ENCODE measurements at places on chromosomes 16 and 17.

- no peak for DNase-seq
Observed at GRCh38 chr17:28749516-28750177, 5.8 kb downstream of the TRAF4 start.

DNA sequence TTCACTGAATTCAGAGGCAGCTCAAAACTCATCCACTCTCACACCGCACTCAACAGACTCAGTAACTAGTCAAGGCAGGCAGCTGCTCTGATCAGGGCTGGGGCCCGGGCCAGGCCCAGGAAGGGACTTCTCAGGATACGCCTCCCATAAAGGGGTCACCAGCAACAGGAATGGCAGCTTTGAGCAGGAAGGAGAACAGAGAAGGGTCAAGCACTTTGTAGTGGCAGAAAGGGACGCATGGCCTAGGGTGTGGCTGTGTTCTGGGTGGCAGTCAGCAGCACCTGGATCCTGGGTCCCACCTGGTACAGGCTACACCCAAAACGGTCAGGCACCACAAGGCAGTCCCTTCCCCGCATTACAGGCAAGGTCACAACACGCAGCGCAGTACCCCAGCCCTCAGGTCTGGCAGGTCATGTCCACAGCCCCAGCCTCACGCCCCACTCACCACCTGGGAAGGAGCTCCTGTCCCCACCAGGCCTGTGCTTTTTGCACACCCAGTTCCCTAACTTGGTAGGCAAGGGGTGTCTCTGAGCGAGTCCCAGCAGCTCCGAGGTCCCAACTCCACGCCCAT is 99.7 kb downstream of the ZNF778 start:
- no peak for DNase-seq

DNA sequence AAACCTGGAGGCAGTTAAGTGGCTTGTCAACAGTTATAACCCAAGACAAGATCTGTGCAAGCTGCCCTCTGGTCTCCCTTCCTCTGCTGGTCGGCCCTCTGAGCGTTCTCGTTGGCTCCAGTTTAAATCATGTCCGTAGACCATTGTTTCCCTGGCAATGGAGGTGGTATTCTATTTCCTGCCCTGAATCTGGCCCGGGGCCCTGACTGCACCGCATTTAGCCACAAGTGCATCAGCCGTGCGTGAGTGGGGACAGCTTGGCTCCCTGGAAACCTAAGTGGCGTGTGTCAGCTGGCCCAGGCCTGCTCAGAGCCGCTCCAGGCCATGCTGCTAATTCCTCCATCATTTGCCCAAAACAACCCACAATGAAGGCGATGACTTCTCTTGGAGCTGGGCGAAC is 15.0 kb upstream of the MYLK3 start:
- no peak for DNase-seq

- peak; percentile 18 for DNase-seq
Observed at GRCh38 chr16:68995011-68995504, 110.4 kb upstream of the HAS3 start.

- DNase-seq: no peak
Observed at GRCh38 chr16:67726106-67727034, 7.3 kb upstream of the GFOD2 start.

DNA sequence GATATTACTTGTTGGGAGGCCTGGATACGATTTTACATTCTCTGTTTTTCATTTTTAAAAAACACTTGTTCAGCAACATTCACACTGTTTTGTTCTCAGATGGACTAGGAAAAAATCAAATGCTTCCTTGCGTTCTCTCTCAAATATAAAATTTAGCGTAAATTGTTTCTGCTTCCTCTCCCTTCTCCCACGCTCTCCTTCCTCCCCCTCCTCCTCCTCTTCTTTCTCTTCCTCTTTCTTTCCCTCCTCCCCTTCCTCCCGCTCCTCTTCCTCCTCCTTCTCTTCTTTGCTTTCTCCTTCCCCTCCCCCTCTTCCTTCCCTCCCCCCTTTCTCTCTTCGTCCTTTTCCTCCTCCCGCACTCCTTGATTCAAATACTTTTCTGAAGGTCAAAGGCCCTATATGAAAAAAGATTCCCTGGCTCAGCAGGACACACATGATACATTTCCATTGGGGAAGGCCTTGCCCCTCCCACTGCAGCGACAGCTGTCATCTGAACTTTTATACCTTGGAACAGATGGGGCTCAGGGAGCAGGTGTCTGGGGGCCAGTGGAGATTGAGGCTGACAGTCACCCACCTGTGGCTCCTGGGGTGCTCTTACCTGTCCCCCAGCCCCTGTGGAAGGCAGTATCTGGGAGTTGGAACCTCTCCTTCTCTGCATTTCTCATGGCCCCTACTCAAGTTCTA is 99.4 kb upstream of the SDK2 start:
- DNase-seq: peak; percentile 19

- peak; percentile 36 for DNase-seq
Observed at GRCh38 chr17:54992797-54993639, 24.5 kb downstream of the STXBP4 start.

DNA sequence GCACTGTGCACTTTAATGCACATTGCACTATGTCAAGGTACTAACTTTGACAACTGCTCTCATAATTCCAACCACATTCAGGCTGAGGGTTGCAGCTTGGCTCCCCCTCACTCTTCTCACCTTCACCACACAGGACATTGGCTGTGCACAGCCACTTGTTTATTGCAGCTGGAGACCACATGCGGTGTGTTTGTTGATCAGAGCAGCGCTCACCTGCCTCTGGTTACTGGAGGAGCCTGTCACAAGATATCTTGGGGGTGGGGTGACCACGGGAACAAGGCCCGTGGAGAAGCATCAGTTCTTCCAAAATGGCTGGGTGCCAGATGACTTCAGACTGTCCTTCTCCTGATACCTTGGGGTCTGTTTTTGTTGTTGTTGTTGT is 10.6 kb upstream of the CCL5 start:
- DNase-seq: no peak

DNA sequence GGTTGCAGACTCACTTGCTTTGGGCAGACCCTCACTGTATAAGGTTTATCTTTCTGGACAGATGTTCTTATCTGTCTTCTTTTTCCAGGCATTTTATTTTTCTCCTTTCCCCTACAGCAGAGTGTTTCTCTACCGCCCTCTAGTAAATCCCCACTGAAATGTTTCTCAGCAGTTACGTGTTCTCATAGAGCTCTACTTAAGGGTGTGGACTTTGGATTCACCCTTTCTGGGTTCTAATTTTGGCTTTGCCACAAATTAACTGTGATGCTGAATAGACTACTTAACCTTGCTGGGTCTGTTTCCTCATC is 2.0 kb downstream of the ADAT1 start:
- no peak for DNase-seq
